ENCODE measurements at places on chromosomes 6 and 20.

- DNase-seq, result no peak
These were observed 117.9 kb downstream of the ERMARD start for GRCh38 chr6:169869301-169869700.

DNA sequence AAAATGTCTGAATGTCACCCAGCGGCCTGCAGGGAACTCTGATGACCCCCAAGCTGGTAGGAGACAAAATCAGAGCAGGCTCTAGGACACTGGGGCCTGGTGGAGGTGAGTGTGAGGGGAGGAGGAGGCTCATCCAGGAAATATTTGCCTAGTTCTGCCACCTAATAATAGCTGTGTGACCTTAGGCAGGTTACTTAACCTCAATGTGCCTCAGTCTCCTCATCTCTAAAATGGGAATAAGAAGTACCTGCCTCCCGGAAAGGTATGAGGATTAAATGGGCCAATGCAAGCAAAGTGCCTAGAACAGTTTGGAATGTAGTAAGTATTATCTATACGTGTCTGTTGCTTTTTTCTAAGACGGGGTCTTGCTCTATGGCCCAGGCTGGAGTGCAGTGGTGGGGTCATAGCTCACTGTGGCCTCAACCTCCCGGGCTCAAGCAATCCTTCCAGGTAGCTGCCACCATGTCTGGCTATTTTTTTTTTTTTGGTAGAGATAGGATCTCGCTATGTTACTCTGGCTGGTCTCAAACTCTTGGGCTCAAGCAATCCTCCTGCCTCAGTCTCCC lies 60.4 kb downstream of the RAB44 start:
- no peak for DNase-seq

- DNase-seq, result no peak
These were observed 14.6 kb upstream of the PROKR2 start for GRCh38 chr20:5331340-5331739.

- DNase-seq, result no peak
These were observed 723.9 kb downstream of the EYS start for GRCh38 chr6:64983089-64983488.

DNA sequence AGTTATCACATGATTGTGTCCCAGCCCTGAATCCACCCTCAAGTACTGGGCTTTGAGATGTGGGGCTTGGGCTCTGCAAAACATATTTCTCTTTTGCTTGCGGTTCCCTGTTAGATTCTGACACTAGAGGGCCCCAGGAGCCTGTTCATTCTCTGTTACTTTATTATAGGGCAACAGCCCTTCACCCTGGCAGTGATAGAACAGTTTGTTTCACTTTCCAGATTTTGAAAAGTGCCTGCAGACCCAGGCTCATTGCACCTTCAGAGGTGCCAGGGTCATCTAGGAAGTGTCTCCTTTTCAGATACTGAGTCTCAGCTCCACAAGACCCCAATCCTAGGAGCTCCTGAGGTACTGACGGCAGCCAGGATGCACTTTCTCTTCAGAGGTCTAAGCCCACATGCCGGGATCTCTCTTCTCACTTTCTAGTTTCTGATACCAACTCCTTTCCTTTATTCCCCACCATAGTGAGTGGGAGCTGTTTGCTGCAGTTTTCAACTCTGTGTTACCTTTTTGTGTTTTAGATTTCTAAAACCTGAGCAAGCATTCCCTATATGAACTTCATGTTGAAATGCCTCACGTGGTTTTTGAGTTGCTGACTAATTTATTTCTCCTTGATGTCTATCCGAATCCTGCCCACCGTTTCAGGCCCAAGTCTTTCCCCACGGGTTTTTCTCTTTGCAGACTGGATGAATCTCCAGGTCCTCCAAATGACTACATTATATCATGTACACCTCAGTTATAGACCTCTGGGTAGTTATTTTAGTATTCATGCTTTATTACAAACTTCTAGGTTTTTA lies 10.9 kb downstream of the ABT1 start:
- peak; percentile 33 for DNase-seq

DNA sequence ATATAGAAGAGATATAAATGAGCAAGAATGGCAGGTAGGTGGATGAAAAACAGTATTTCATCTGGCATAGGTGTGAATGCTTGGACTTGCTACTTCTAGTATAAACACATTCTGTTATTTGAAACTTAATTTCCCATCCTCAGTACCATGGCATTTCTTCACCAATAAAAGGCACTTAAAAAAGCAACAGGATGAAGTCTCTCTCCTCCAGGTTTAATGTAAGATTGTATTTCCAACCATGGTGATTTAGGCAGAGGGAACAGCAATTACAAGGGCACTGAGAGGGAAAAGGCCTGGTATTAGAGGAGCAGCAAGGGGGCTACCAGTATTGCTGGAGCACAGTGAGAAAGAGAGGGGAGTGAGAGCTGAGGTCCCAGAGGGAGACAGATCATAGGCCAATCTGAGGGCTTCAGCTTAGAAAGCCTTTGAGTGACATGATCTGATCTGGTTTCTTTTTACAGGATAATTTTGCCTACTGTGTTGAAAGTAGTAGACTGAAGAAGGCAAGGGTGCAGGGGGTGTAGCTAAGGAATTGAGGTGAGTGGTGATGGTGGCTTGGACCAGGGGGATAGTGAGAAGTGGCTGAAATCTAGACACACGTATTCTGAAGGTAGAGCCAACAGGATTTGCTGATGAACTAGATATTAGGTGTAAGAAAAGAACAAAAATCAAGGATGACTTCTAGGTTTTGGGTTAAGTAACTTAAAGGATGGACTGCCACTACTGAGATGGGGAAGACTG lies 67.8 kb upstream of the SMIM29 start:
- no peak for DNase-seq

GRCh38 chr6:114090626-114091025 lies 119.7 kb upstream of the HDAC2 start:
- peak; percentile 50 for DNase-seq

DNA sequence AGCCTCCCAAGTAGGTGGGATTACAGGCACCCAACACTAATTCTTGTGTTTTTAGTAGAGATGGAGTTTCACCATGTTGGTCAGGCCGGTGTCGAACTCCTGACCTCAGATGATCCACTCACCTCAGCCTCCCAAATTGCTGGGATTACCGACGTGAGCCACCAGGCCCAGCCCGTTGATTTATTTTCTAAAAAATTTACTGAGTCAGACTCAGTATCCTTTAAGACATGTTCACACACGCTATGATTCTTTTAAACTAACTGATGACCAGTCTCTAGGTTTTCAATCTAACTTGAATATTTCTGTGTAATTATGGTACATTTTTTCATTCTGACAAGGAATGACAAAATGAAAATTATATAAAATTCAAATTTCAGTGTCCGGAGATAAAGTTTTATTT lies 114.5 kb downstream of the MMUT start:
- no peak for DNase-seq

GRCh38 chr6:137631323-137631722 lies 137.1 kb upstream of the OLIG3 start:
- no peak for DNase-seq

DNA sequence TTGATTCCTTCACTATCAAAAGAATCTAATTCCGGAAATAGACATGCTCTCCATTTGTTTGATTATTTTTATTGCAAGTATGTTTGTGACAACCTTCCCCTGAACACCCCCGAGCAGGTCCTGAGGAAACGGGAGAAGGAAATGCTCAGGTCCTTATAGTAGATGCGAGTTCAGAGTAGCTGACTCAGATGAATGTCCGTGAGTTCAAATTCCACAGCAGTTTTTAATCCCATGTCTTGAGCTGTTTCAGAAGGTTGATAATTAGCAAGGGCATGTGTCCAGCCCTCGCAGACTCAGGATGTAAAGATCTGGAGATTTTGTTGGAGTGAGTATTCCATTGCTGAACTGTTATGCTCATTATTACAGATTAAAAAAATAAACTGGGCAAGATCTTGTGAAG lies 169.3 kb downstream of the BCAS1 start:
- DNase-seq, result no peak

GRCh38 chr6:97145691-97146090 lies 137.3 kb downstream of the MMS22L start:
- DNase-seq, result no peak

GRCh38 chr20:14925300-14925699 lies 587.9 kb upstream of the FLRT3 start:
- no peak for DNase-seq

GRCh38 chr6:139979021-139979725 lies 604.7 kb upstream of the CITED2 start:
- no peak for DNase-seq

GRCh38 chr6:170440437-170440836 lies 112.7 kb downstream of the PSMB1 start:
- no peak for DNase-seq

GRCh38 chr6:105058846-105059245 lies 101.9 kb downstream of the LIN28B start:
- DNase-seq, result no peak

GRCh38 chr6:116010790-116011401 lies 49.8 kb downstream of the FRK start:
- DNase-seq, result peak; percentile 87

DNA sequence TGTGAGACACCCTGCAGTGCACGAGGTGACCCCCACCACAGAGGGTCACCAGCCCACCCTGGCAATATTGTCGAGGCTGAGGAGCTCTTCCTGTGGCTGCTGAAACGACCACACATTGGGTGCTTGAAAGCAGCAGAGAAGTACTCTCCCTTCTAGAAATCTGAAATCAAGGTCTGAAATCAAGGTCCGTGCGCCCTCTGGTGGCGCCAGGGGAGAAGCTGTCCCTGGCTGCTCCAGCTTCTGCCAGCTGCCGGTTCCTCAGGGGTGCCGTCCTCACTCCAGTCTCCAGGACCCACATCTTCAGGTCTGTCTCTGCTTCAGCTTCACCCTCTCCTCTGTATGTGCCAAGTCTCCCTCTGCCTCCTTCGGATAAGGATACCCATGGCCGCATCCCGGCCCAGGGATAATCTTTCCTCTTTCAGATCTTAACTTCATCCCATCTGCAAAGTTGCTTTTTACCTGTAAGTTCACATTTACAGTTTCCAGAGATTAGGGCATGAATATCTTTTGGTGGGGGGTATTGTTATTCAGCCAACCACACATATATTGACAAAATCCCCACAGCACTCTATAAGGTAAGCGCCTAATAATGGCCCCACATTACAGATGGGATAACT lies 108.3 kb upstream of the PHACTR3 start:
- DNase-seq, result peak; percentile 53

DNA sequence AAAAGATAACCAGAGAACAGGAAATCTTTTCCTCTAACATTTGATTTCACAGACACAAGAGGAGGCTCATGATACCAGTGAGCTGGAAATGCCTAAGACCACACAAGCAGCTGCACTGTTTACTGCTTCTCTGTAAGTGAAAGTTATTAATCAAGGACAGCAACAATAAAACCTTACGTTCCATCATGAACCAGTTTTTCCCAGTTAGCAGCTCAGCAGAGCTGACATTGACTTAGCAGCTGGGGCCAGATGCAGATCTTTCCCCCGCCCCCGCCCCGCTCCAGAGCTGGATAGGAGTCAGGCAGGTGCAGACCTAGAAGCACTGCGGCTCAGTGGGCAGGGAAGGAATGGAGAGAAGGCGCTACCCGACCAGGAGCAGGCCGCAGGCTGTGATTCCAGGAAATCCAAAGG lies 275.2 kb downstream of the GMDS start:
- DNase-seq, result no peak

DNA sequence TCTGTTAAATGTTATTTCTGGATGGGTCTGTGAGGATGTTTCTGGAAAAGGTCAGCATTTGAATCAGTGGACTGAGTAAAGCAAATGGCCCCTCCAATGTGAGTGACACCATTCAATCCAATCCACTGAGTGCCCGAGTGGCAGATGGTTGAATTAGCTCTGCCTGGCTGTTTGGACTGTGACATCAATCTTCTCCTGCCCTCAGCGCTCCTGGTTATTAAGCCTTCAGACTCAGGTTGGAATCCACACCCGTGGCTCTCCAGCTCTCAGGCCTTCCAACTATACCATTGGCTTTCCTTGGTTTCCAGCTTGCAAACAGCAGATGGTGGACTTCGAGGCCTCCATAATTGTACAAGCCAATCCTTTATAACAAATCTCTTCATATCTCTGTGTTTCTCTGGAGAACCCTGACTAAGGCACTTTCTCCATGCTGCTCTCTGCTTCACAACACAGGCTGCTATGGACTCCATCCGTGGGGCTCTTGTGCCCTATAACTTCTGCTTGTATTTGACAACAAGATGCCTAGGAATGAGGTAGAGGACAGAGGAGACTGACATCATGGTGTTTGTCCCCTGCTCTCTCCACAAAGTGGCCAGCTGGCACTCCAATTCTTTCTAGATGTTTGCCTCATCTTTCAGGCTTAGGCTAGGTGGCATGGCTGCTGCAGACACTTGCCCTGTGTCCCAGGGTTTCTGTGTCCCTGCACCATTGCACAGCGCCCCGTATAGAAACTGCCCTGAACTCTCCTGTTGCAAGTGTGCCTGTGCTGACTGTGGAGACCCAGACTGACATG lies 4.8 kb upstream of the CSTL1 start:
- DNase-seq, result no peak

DNA sequence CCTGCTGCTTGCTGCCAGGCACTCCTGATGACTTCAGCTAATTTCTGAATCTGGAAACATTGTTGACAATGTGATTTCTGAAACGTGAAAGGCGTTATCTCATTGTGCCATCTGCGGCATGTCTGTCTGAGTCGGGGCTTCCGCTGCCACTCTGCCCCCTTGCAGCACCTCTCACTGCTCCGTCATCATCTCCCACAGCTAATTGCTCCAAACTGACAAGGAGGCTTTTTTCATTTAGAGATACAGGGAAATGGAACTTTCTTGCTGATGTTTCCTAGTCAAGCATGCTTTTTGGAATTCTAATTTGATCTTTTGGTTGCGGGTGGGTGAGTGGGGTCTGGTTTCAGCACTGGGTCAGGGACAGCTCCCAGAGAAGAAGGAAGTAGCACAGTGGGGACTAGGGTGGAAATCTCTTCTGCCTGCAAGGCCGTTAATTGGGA lies 233.5 kb downstream of the DHX35 start:
- DNase-seq, result no peak

GRCh38 chr20:18188434-18188833 lies 50.8 kb downstream of the KAT14 start:
- DNase-seq, result no peak

GRCh38 chr20:32439132-32439829 lies 81.2 kb downstream of the ASXL1 start:
- DNase-seq, result no peak

DNA sequence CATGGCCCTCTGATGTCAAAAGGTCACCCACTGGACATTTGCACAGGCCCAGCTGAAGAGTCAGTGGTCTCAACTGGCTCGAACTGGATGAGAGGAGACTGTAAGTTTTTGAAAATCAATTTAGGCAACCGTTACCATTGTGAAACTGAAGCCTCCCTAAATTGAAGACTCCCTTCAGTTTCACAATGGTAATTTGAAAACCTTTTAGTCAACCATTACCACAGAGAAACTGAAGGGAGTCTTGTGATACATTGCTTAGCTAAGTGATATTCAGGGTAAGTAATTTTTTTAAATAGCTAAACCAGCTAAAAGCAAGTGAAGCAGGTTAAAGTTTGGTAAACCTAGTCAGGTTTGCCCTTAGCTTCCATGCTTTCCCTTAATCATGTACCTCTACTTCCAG lies 197.3 kb upstream of the NT5E start:
- DNase-seq, result no peak

DNA sequence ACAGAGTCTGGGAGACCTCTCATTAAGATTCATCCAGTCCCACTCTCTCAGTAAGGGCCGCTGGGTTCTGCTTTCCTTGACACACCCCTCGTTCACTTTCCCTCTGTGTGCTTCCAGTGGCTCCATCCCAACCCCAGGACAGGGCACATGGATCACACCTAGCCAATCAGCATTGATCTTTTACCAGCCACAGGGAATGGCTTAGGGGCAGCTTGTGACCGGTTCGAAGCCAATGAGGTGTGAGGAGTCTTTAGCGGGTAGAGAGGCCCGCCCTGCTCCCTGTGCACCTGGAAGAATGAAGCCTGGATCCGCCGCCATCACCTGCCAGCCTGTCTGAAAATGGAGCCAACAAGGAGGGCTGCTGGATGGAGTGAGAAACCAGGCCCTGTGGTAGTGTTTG lies 35.2 kb upstream of the OVOL2 start:
- no peak for DNase-seq
